Stimulated activated CD4-positive, alpha-beta T cell treated with anti-CD3 and anti-CD28 coated beads, Interleukin-2, amount 100 ng/mL, for 24 hours (primary cell): ENCODE measurements at places on chromosomes 11 and 22.

GRCh38 chr11:971731-972365, 46.2 kb downstream of the AP2A2 start:
- DNase-seq, result no peak

DNA sequence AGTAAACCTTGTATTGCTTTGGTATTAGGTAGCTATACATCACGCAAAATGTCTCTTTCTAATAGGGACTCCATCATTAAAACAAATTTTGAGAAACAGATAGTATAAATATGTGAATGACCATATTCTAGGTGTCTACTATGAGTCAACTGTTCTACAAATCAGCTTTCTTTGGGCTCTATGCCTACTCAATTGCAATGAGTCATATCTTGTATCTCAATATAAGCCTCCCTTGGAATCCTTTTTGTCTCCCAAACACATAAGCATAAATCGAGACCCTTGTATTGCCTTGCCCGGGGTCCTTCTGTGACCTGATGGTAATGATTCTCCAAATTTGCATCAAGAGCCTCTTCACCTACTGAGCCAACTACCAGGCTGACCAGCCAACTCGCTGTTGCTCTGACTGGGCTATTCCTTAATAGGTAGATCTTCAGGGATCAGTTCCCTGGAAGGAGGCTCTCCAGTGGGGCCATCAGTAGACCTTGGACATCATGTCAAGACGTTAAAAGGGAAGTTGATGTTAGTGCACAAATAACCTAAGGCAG, 22.2 kb downstream of the BLID start:
- no peak for DNase-seq

GRCh38 chr11:82045748-82046457, 687.8 kb downstream of the FAM181B start:
- no peak for DNase-seq

DNA sequence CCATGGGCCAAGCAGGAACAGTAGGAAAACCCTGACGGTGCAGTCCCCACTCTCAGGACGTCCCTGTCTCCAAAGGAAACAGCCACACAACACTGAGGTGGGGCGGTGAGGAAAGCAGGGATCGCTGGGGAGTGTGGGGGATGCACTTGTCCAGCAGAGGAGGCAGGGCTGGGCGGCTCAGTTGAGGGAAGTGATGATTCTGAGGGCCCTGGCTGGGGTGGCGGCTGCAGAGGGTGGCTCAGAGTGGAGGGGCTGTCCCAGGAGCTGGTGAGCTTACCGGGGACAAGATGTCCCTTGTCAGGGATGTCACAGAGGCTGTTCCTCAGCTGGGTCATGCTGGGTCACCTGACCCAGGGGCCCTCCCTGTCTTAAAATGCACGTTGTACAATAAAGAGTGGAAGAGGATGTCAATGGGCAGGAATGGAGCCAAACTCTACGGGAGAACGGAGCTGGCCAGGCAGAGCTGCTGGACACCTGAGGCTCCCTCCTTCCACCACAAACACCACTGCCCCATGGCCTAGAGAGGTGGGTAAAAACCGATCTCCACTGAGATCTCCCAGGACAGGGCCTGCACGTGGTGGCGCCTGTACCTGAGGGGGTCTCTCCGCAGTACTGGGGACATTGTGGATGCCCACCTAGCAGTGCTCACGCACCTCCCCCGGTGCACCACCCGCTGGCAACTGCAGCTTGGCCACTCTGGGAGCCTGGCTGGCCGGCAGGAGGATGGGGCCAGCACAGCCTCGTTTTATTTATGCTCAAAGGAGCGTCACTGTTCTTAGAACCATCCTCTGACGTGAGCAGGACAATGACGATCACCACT, 9.7 kb upstream of the EFCAB6 start:
- DNase-seq, result no peak

GRCh38 chr11:13885083-13885482, 77.4 kb upstream of the SPON1 start:
- DNase-seq, result no peak
